Osteoblast (primary cell): ENCODE measurements at places on chromosomes 6 and 20.

GRCh38 chr6:99151634-99152346 lies 197.7 kb downstream of the FAXC start:
- no peak for DNase-seq

DNA sequence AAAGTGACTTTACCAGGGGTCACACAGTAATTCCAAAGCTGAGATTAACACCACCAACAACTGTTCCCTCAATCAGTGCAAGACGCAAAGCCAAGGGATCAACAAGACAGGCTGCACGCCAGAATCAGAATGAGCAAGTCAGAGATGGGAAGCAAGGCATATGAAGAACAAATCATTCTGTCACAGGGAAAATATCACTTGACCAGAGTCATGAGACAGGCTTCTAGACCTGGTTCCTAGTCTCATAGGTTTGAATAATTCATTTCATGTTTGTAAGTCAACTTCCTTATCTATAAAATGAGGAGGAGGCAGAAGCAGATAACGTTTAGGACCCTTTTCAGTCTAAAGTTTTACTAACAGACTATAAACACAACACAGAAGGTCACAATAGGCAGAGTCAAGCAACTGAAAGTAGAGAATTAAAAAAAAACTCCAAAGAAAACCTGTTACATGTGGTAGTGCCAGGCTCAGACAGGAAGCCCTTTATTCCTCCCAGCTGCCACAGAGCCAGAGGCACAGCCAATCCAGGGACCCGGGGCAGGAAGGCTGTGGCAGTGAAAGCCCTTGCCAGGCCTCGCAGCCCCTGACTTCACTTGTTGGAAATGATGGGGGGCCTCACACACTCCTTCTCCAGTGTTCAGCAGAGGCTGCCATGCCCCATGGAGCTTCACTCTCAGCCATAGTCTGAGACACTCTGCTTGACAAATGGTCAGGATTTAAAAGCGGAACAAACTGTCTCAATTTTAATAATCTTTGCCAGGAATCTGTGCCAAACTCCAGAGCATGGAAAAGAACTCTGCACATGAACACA lies 29.2 kb upstream of the DST start:
- no peak for DNase-seq

GRCh38 chr6:16822529-16822928 lies 61.3 kb upstream of the ATXN1 start:
- DNase-seq, result no peak

DNA sequence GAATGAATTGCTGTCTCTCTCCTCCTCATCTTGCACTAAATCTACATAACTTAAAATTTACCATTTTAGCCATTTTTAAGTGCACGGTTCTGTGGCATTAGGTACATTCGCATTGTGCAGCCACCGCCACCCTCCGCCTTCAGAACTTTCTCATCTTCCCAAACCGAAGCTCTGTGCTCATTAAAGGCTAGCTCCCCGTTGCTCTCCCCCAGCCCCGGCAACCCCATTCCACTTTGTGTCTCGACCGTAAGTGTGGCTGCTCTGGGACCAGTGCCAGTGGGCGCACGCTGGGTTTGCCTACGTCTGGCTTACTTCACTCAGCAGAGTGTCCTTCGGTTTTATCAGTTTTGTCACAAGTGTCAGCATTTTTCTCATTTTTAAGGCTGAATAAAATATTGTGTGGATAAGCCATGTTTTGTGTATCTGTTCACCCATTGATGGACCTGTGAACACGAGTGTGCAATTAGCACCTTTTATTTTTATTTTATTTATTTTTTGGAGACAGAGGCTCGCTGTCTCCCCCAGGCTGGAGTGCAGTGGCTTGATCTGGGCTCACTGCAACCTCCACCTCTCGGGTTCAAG lies 16.8 kb downstream of the SLC17A9 start:
- no peak for DNase-seq

DNA sequence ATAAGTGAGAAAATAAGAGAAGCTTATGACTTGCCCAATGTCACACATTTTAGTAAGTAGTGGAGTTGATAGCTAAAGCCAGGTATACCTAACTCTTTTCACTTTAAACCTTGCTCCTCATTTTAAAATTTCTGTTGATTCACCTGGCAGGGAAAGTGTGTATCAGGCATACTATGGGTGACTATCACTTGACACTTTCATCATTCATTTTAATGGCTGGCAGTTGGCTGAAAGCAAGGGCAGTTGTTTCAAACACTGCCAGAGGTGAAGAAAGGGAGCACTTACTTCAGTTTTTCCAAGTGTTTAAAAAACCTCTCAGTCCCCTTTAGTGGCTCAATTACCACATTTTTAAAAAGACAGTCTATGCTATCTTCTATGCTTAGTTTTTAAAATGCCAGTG lies 78.2 kb upstream of the EMILIN3 start:
- no peak for DNase-seq

DNA sequence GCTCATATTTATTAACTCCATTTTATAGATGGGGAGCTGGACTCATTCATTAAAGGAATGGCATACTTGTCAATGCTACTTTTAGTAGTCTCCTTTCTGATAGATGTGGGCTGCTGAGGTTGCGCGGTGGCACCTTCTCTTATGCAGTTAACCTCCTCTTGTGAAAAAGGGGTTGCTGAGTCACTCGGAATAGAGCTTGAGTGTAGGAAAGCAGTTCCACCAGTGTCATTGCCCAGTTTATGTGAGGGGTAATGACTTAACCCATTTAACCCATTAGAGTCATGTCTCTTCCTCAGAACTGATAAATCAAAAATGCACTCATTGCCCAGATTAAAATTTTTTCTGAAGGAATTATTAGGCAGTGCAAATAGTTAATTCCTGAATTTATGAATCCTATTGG lies 6.3 kb downstream of the MAPK14 start:
- DNase-seq, result no peak

DNA sequence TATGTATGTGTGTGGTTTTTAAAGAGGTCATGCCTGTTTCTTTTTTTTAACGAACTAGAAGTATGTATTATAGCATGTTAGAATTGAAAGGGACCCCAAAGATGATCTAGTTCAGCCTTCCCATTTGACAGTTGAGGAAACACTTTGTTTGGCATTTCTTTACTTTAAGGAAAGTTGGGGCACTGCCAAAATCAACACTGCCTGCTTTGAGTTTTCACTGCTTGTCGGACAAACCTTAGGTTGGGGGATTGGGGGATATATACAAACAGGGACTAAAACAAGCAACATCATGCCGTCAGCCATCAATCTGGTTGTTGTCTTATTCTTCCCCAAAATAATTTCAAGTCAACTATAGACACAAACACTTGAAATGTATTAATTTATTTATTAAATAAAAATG lies 14.1 kb upstream of the CALHM6 start:
- DNase-seq, result no peak

GRCh38 chr6:133550026-133550425 lies 308.9 kb downstream of the EYA4 start:
- no peak for DNase-seq

DNA sequence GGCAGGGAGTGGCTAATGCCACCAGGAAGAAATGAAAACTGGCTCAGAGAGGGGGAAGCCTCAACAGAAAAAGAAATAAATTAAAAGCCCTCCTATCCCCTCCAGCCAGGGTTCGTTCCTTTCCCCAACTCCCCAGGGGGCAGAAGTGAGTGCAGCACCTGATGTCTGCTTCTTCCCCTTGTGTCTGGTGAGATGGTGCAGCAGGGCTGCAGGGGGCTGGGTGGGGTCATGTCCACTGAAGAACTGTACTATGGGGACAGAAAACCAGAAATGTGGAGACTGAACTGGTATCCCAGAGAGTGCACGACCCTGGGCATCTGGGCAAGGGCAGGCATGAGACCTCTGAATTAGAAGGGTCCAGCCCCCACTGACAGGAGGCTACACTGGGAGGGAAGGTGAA lies 4.0 kb downstream of the EGFL8 start:
- no peak for DNase-seq

GRCh38 chr6:133956416-133957049 lies 3.5 kb downstream of the TBPL1 start:
- DNase-seq, result no peak

GRCh38 chr6:124541573-124541972 lies 420.7 kb upstream of the RNF217 start:
- DNase-seq, result no peak

GRCh38 chr20:17854307-17854903 lies 114.2 kb downstream of the SNX5 start:
- peak; percentile 86 for DNase-seq

DNA sequence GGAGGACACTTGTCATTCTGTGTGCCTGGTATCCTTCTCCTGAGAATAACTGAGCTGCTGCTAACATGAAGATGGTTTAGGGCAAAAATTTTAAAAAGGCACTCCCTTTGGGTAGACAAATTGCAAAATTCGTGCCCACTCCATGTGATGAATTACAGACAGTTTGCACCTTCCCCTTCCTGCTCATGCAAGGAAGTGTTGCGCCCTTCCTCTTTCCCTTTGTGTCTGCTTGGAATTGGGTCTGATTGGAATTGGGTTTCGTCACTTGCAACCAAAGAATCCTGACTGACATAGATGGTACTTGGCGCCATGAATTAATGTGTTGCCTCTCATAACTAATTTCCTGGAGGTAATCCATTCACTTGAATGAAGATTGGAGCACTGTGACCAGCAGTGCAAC lies 62.3 kb upstream of the SHLD1 start:
- no peak for DNase-seq

DNA sequence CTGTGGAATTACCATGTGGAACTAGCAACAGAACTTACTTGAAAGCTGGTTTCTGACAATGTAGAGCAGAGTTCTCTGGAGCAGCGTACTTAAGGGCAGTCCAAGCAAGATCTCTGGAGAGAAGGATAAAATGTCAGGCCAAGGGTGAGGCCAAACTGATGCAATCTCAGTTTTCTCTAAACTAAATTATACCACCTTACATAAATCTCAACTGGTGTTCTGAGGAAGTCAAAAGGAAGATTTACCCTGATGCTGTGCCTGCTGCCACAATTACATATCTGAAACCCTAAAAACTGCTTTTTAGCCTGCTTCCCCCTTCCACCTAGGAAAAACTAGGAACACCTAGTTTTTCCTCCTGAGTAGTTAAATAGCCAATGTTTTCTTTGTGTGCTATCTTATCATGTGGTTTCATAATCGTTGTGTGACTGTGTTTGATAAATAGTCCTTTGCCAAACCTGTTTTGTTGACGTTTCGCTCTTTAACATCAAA lies 28.1 kb downstream of the NCOA7 start:
- DNase-seq, result no peak

DNA sequence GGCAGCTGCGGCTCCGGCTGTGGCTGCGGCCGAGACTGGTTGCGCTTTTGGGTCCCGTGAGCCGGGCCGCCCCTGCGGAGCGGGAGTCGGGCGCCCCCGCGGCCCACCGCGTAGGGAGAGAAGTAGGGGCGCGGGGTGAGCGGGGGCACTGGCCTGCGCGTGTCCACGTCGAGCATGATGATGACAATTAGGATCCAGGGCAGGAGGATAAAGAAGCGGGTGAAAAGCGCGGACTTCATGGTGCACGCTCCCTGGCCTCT lies 739 bp downstream of the B3GAT2 start:
- DNase-seq, result no peak

DNA sequence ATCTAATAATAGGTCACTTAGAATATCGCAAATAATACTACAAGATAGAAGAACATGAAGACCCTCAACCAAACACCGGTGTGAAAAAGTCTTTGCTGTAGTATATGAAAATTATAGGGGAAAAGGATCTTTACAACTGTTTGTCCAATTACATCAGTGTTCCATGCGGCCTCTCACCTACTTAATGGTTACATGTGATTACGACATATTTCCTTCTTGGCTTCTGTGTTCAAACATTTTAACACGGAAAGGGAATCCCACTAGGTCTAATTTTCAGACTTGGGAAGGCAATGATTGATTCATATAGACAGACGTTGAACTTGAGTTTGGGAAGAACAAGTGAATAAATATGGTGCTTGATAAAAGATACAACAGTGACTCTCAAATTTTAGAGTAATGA lies 273.4 kb downstream of the KIF16B start:
- DNase-seq, result no peak

DNA sequence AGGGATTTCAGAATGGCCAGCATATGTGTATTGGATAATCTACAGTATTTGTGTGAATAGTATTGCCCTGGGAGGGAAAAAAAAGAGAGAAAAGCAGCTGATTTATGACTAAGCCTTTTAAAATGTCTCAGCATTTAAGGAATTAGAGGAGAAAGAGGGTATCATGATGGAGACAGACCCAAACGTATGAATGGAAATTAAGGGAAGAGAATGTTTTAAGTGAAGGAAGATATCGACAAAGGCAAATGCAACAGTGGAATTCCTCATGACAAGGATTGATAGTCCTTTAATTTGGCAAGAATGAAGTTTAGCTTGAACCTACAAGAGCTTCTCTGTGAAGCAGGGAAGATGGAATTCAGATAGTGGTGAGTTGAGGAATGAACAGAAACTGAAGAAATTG lies 367.3 kb upstream of the POU3F2 start:
- DNase-seq, result no peak

- no peak for DNase-seq
These were observed 67.3 kb upstream of the JAG1 start for GRCh38 chr20:10741060-10741459.

DNA sequence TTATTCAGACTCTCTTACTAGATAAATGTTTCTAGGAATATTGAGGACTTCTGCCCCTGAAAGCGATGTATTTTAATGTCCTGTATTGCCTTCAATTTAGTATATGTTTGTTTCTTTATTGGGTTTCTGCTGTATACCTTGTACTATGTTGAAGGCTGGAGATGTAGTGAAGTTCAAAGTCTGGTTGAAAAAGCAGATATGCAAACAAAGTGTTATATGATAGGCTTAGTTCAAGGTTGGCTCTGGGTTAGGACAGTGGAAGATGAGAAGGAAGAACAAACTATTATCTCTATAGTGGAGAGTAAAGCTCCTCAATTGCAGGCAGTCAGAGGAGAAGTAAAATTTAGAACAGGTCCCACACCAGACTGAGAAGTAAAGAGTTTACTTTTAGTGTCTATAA lies 36.3 kb upstream of the ADGRG6 start:
- DNase-seq, result no peak

DNA sequence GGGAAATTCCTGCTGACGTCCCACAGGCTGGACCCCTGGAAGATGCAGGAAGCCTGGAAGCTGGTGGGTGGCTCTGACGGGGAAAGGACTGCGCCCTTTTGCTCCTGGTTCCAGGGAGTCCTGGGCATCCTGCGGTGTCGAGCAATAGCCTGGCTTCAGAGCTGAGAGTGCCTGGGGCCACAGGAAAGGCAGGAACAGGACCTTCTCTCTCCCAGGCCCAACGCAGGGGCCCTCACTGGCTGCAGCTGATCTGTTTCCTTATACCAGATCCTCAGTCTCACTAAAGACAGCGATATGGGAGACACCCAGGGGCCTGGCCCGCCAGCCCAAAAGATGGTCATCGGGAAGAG lies 1.4 kb downstream of the B3GALT4 start:
- DNase-seq, result no peak

- DNase-seq, result no peak
These were observed 931 bp upstream of the MTCL3 start for GRCh38 chr6:127520066-127520465.

DNA sequence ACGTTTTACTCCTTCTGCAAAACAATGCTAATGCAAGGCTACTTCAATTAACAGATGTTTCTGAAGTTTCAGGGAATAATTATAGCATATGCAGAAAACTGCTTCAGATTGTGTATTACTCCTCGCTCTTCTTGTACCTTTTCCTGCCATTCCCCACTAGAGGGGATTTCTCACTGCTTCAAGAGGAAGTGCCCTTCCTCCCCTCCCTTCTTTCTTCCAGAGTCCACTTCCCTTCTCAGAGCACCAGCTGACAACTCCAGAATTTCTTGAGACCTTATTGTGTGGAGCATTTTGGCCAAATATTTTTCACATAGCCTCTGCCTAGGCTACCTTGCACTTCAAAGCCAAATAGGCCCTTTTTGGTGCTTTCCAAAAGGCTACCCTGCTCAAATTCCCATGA lies 12.7 kb upstream of the MCUR1 start:
- no peak for DNase-seq
